ENCODE measurements at places on chromosomes 3 and 15.
A peak's percentile ranks its signal among the peaks of the same experiment; 100 is the strongest.

DNA sequence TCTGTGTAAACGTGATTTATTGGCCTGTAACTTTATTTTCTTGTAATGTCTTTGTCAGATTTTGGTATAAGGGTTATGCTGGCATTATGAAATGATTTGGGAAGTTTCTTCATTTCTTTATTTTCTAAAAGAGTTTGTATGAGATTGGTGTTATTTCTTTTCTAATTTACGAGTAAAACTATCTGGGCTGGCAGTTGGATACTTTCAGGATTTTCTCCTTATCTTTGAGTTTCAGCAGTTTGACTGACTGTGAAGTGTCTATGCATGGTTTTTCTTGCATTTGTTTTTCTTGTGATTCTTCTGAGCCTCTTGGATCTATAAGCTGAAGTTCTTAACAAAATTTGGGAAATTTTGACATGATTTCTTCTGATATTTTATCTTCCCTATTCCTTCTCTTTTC is 18.1 kb downstream of the ADGRG7 start:
- no peak for DNase-seq

- no peak for DNase-seq
These were observed 25.8 kb upstream of the ALDH1A3 start for GRCh38 chr15:100853676-100854440.

DNA sequence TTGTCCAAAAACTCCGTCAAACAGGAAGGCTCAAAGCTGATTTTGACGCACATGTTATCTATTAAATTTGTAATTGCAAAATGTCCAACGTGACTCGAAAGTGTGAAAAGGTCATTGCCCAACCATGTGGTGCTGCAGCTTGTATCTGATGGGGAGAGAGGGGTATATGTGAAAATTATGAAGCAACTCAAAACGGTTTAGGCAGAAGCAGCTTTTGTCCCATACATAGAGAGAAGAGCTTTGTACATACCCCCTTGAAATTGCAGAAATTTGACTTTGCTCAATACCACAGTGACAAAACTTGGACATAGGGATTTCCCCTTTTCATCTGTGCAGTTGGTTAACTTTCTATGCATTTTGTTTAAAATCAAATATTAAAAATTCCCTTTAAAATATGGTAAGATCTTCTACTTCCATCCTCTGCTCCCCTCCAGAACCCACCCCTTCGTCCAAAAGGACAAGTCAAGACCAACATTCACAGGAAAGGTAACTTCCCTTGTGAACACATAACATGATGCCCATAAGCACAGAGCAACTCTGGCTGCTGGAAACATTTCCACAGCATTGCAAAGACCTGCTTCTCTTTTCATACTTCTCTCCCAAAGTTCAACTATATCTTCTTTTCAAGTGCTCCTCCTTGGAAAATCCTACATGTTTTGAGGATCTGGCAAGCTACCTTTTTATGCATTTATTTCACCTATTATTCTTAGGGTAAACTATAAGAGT is 253.7 kb upstream of the THBS1 start:
- peak; percentile 95 for DNase-seq

- DNase-seq: peak; percentile 35
These were observed 448 bp downstream of the PLXNB1 start for GRCh38 chr3:48429317-48429959.

- DNase-seq: no peak
These were observed 275.0 kb downstream of the ADAMTSL3 start for GRCh38 chr15:83928878-83929418.

DNA sequence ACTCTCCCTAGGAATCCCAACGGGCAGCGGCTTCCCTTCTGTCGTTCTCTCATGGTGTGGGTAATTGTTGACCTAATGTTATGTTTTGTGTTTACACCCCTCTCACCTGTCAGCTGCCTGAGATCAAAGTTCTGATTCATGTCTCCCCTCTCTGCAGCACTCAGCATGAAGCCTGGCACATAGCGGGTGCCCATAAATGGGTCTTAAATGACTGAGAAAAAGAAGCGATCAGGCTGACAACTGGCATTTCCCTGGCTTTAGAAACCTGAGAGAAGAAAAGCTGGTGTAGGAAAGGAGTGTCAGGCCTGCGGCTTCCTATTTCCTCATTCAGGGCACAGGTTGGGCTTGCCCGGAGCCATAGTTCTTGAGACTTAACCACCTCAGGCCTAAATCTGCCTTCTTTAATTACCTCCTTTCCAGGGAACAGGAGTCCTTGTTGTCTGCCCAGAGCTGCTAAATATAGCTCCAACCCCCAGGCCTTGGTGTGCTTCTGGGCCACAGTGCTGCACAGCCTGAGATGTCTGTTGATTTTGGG is 31.8 kb downstream of the LPP start:
- DNase-seq: peak; percentile 22

DNA sequence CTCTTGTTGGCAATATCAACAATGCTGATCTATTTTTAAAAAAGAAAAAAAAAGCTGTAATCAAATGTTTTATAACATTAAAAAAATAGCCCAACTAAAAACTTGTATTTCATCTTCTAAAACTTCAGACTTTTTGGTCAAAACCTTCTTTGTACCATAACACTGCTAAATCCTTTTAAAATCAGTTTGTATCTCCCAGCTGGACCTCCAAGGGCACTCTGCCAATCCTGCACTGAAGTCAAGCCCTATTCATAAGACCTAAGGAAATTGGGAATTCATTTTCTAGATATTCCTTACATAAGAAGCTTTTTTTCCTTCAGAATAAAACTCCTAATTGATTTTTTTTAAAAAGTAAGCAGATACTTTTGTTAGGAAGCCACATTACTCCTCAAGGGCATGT is 38.2 kb upstream of the HCLS1 start:
- no peak for DNase-seq

DNA sequence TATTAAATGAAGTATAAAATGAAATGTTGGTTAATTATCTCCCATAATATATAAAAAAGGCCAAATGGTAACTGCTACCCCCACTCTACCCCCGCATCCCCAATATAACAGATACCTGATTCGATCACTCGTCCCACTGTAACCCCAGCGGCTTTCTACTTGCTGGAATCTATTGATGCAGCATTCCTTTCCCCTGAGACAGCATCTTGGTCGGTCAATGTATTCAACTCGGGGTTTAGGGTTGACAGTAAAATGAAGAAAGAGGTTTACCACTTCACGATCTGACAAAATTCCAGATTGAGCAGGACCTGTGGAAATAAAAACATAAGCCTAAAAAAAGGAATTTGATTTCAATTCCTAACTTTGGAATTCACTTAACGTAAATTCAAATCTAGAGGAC is 18.6 kb upstream of the C15orf40 start:
- no peak for DNase-seq

- DNase-seq: no peak
These were observed 61.4 kb downstream of the SMAD6 start for GRCh38 chr15:66763186-66764071.

- no peak for DNase-seq
These were observed 86.2 kb downstream of the THSD4 start for GRCh38 chr15:71201477-71201876.

DNA sequence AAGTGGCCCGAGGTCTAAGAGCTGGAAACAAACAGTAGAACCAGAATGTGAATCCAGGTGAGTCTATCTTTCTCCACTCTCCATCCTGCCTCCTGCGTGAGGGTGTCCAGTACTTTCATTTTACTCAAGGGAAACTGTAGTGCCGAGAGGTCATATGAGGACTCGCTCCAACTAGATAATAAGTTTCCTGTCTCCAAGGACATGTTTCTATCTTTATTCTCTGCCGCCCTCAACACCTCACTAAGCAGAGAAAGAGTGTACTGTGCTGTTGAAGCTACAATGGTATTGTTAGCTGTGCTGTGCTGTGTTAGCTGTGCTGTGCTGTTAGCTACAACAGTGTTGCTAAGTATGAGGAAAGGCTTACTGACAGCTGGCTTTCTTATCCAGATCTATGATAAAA is 137.9 kb upstream of the COL8A1 start:
- no peak for DNase-seq

- no peak for DNase-seq
These were observed 57.1 kb downstream of the PDIA5 start for GRCh38 chr3:123123716-123124616.

GRCh38 chr3:152185891-152186630 is 82.7 kb upstream of the MBNL1 start:
- no peak for DNase-seq

Measured in HL-60 (cell line).